NCI-H345 (cell line): ENCODE measurements at places on chromosomes 12 and 14.

- DNase-seq, result no peak
Measured at GRCh38 chr14:24928386-24928900, 121.5 kb downstream of the STXBP6 start.

GRCh38 chr12:98799822-98800221 lies 154.7 kb downstream of the APAF1 start:
- DNase-seq, result no peak

DNA sequence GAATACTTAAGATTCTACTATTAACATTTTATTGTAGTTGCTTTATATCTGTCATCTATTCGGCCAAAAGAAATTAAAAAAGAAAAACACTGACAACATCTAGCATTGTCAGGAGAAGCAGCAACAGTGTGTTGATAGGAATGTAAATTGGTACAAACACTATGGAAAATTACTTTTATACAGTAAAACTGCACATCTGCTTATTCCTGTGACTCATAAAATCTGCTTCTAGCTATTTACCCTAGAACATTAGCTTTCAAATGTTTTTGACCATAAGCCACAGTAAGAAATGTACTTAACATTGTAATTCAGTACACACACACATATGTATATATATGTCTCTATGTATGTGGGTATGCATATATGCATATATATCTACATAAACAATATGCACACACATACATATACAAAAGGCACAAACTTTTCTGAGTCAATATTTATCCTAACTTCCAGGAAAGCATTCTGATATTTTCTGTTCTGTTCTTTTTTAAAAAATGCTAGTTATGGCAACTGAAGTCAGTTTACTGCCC lies 278.9 kb upstream of the GARIN2 start:
- no peak for DNase-seq

DNA sequence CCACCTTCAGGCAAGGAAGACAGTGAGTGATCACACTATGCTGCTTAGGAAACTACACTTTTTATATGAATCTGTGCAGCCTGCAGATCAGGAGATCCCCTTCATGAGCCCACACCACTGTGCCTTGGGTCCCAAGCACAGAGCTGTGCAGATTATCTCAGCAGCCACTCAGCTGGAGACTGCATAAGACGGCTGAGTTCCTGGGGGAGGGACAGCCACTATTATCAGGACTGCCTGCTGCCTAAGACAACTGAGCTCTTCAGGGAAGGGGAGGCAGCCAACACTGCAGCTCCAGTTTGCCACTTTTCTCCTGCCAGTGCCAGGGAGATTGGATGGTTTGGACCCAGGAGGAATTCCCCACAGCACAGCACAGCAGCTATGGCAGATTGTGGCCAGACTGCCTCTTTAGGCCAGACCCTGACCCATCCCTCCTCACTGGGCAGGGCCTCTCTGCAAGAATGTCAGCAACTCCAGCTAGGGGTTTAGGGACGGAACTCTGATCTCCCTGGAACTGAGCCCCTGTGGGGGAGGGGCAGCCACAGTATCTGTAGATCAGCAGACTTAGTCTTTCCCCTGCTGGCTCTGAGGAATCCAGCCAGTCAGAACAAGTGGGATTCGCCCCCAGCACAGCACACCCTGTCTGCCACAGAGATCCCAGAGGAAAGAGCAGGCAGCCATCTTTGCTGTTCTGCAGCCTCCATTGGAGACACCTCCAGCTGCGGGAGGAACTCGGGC lies 141.3 kb downstream of the KLHL28 start:
- no peak for DNase-seq

DNA sequence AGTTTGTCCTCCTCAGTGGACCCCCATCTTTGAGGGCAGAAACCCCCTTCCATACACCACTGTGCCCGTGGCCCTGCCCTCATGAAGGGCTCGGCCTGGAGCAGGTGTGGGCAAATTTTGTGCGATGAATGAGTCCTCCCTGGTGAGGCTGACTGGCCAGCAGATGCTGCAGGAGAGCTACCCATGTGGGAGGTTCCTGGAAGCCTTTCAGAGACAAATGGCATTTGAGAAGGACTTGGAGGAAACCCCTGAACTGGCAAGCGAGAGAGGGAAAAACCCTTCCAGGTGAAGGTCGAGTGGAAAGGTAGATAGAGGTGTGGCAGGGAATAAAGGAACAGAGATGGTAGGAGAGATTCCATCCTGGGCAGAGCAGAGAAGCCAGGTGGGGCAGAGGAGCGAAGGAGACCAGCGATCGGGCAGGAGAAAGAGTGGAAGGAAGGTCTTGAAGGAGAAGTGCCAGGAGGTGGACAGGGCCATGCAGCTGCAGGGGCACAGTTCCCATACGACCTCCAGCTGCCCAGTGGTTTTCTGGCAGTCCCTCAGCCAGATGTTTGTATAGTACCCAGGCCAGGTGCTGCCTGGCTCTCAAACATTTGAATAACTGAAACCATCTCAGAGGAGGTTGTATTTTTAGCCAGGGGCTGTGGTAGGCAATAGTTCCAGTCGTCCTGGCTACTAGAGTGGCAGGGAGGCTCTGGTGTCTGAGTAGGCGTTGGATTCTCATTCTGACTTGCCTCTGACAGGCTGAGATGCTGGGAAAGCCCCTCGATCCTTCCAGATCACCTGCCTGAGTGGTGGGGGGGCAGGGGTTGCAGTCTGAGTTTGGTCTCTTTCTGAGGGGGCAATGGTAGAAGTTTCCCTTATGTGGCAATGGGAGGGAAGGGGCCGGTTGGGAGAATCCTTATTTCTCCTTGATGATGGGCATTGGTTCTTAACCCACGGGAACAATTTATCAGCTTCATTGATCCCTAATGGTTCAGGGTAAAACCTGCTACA lies 40.1 kb downstream of the FBXL14 start:
- no peak for DNase-seq

DNA sequence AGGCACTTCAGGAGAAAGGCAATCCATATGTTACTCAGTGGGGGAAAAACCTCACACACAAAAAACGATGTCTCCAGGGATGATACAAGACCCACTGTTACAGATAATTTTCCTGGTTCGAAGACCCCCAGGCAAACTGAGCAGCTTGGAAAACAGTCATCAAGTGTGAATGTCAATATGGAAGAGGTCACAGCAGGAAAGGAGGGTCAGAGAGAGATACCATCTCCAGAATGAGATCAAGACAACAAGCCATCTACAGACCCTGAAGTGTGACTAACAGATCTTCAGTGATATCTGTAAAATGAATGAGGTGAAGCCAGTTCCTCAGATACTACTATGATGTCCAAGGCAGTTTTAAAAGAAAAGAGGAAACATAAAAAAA lies 28.6 kb downstream of the GNS start:
- no peak for DNase-seq

DNA sequence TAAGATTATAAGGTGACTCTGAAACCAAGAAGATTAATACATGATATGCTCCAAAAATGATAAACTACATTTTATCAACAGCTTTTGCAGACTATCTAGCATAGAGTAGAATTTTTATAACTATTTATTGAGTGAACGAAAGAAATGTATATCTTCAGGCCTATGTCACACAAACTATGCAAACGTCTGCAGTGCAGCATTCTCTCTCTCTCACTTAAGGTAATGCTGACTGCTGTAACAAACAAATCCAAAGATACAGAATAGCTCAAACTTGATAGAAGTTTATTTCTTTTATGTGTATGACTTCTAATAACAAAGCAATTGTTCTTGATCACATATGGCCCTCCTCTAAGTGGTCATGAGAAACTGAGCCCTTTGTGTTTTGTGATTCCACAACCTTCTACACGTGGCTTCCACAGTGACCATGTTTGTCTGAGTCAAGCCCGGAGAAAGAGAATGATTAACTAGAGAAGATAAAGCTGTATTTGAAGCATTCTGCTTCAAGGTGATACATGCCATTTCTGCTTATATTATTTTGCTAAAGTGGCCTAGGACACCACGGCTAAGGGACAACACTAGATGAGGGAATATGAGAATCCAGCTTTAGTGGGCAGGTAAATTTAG lies 1352.7 kb upstream of the TMEM132C start:
- no peak for DNase-seq

DNA sequence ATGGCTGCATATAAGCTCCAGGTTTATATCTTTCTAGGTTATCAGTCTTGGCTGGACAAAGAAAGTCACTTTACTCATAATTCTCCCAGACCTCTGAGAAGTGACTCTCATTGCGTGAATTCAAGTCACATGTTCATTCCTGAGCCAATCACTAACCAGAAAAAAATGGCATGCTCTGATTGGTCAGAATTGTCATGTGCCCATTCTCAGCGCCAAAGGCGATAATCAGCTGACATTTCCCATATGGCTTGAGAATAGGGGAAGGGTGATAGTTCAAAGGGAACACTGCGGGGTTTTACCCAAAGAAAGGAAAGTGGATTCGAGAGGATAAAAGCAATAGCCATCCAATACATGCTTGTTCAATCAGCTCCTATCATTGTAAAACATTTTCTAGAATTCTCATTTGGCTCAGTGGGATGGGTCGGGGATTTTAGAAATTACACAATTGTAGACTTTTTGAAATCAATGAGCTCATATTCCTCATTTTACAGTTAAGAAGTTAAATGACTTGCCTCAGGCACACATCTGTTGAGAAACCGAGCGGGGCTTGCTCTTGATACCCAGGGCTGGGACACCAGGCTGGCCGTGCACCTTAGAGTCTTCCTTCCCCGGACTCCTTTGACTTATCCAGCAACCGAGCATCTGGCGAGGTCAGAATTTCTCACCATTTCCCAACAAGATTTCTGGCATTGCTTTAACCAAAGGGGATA lies 454.0 kb upstream of the TBX3 start:
- no peak for DNase-seq

DNA sequence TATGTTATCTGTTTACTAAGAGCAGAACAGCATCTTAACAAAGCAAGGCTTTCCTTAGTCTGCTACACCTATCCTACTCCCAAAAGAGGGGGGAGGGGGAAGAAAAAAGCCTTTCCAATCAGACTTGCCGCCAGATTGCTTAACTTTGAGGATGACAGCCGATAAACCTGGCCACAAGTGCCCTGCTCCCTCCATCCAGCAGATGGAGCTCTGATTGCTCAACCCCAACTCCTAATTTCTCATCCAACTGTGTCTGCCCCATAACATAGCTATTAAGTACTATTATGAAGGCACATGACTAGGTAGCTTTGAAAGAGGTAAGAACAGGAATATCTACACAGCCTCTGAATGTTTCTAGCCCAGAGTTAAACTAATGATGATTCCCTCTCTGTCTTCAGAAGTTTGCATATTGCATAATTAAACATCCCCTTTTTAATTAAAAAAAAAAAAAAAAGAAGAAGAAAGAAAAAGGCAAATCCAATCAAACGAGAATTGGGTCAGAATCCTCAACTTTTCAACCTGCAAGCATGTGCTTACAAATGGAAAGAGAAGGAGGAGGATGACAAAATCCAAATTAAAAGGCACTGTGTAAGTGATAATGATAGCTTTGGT lies 247.4 kb downstream of the GALC start:
- peak; percentile 25 for DNase-seq

- DNase-seq, result no peak
Measured at GRCh38 chr12:125786143-125786542, 720.9 kb downstream of the AACS start.
